ENCODE measurements at places on chromosomes 16 and 17. TPM values are rescaled to one million over a fixed set of nuclear protein-coding genes. Genes with fewer than 3 reads are reported as not detected.

DNA sequence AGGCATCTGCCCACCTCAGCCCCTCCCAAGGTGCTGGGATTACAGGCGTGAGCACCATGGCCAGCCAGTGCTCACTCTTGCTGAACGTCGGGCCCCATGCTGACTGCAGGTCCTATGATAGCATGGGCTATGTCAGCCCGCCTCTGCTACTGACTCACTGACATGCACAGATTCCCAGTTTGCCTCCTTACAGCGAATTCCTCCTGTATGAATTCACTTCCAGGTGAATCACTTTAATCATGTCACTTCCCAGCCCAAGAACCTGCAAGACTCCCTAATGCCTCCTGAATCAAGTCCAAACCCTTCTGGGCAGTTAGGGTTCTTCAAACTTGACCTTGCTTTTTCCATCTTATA is 16.1 kb upstream of the UBTF start:
- H3K4me1 ChIP-seq = no peaks in the 10 kb centered on the region
- H3K27me3 ChIP-seq = no peaks in the 10 kb centered on the region
- DNase-seq = no peak
- no peak overlapping the region for H3K27ac ChIP-seq

- peak within 1 kb of the TSS; percentile 79 for H3K4me3 ChIP-seq
- H3K27me3 ChIP-seq = no peaks in the 10 kb centered on the region
- peaks cover 17% of the 10 kb centered on the region for H3K4me1 ChIP-seq
These were observed at the start of gene CPNE2 for GRCh38 chr16:57091975-57092785. CPNE2 (plus strand) TSS chr16:57092583; CDS start chr16:57110743, 18,160 bp downstream.

MMP2 gene
- total RNA-seq = 291 TPM

ABCA8 gene
- total RNA-seq = 10.5 TPM

- peaks cover 27% of the 10 kb centered on the region for H3K4me1 ChIP-seq
- peak; percentile 12 for DNase-seq
- no peaks in the 10 kb centered on the region for H3K27me3 ChIP-seq
- no peak overlapping the region for H3K4me3 ChIP-seq
- peaks cover 25% of the 10 kb centered on the region for H3K36me3 ChIP-seq
These were observed 161.2 kb downstream of the MRTFB start for GRCh38 chr16:14232106-14232864.

All from lung (tissue), 17 donors.